ENCODE measurements at places on chromosomes 12 and 14.

DNA sequence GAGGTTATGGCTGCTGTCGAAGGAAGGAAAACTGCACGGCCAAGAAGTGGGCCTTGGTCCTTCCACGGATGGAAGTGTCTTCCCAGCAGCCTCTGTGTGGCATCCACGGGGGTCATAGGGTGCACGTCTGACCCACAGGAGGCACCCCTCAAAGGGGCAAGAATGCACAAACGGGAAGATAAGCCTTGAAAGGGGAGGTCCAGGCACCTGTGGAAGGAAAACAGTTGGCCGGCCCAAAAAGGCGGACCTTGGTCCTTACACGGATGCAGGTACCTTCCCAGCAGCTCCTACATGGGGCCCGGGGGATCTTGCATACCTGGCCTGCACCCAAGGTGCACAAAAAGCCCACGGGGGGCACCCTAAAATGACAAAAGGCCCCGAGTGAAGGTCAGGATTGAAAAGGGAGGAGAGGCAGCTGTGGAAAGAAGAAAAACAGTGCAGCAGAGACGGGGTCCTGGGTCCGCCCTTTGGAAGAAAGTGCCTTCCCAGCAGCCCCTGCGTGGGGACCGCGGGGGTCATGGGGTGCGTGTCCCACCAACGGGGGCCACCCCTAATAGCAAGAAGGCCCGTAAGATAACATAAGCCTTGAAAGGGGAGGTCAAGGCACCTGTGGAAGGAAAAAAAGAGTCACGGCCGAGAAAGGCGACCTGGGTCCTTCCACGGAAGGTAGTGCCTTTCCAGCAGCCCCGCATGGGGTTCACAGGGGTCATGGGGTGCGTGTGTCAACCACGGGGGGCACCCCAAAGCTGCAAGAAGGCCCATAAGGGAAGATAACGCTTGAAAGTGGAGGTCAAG lies 276.1 kb downstream of the ALG10 start:
- DNase-seq, result no peak

DNA sequence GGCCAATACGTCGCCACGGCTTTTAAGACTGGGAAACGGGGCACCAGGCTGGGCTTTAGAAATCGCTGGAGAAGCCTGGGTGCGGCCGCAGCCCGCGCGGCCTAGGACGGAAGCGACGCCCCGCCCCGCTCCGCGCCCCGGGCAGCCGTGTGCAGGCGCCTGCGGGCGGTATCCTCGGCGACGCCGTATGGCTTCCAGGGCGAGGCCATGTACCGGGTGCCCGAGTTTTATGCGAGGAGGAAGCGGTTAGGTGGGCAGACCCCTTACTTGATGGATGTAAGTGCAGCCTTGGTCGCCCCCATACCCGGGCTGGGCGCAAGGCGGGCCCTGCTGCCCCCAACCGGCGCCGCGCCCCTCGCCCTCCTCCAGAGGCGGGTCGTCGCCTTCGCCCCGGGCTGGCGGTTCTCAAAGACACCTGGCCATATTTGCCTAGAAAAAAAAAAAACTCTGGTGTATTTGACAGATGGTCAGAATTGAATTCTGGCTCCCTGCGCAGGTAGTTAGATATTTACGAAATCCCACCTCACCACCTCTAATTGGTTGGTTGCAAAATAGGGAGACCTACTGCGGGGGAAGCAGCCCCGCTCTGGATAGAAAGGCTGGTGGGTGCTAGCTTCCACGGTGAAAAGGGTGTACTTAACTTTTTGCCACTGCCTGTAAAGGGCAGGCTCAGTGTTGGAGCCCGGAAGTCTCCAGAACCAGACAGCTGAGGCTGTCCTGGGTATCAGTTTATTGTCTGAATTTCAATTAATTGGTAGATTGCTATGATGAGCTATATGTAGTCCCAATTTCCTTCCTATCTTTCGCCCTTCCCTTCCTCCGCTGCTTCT lies at the start of gene PPP1R36:
TSS of gene PPP1R36 (plus strand) at position 171 of the 830 bp plus-strand sequence. CDS start at position 208, 37 bp downstream.
- DNase-seq, result no peak

DNA sequence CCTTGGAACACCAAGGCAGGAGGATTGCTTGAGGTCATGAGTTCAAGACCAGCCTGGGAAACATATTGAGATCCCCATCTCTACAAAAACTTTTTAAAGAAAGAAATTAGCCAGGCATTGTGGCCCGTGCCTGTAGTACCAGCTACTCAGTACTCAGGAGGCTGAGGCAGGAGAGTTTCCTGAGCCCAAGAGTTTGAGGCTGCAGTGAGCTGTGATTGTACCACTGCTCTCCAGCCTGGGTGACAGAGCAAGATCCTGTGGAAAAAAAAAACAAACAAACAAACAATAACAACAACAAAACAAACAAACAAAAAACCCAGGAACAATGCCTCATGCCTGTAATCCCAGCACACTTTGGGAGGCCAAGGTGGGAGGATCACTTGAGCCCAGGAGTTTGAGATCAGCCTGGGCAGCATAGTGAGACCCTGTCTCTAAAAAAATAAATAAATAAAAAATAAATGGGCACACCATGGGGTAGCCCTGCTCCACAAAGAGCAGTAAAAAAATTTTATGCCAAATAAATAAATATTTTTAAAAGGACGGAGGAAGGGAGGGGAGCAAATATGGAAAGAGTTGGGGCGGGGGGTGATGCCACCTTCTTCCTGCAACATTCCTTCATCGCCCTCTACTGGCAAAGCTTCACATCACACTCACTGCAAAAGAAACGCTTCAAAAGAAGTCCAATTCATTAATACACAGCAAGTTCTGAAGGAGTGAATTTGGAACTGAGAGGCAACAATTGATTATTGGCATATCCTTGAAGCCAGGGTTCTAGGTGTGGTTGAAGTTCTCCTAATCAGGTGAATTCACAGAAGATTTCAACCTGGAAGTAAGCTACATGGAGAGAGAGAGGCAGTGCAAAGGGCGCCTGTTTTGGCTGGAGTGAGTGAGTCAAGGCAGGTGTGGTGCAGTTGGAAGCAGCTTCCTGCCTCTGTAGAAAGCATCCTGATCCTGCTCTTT lies 8.8 kb upstream of the GNPTAB start:
- DNase-seq, result peak; percentile 78

- peak; percentile 66 for DNase-seq
Observed at GRCh38 chr12:51823875-51824565, 24.5 kb downstream of the FIGNL2 start.

DNA sequence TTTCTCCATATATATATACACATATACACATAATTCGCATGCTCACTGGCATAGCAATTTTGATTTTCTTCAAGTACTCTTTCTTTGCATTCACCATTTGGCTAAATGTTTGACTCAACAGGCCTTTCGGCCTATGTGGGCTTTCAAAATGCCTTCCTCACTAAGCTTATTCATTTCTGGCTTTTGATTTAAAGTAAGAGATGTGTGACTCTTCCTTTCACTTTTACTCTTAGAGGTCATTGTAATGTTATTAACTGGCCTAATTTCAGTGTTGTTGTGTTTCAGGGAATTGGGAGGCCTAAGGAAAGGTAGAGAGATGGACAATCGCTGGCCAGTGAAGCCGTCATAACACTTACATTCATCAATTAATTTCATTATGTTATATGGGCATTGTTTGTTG lies 14.5 kb upstream of the KLRD1 start:
- DNase-seq, result no peak

- peak; percentile 84 for DNase-seq
Observed at GRCh38 chr14:35406506-35407305, 2.2 kb upstream of the NFKBIA start.

DNA sequence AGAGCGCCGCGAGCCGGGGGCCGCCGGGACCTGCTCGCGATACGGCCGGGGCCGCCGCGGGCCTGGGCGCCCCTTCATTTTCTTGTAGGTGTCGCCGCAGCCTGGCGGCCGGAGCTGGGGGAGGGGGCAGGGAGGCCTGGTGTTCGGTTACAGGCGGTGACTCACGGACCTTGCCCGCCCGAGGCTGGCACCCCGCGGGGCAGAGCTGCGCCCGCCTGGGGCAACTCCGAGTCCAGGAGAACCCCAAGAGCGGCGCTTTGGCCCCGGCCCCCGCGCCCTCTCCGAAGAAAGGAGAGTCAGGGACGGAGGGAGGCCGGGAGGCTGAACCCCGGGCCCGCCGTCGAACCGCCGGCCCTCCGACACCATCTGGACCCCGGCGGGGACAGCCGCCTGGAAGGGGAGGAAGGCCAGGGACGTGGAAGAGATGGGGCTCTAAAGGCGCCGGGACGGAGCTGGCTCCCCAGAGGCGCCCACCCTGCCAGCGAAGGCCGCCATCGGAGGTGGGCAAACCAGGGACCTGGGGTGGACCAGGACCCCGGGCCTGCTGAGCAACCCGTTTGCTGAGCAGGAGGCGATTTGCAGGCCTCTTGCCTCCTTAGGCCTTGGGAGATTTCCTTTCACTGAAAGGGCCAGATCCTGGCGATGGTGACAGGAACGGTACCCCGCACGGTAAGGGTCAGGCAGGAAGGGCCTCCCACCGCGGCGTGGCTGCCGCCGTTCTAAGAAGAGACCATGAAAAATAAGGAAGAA lies 843 bp upstream of the NUAK1 start:
- DNase-seq, result no peak

DNA sequence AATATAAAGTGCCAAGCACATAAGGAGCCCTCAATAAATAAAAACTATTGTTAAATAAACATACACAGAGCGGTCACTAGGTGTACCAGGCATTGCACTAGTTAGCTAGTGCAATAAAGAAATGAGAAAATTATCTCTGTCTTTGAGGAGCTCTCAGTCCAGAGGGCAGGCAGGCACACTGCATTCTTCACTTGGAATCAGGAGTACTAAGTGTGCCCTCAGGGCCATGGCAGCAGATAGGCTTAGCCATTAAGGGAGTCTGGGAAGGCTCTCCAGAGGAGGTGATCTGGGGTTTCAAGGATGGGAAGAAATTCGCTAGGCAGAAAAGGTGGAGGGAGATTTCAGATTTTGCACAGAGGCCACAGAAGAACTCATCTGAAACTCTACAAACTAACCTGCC lies 9.1 kb downstream of the ABCD4 start:
- no peak for DNase-seq

- DNase-seq, result no peak
Observed at GRCh38 chr14:54901380-54902142, 1.1 kb downstream of the GCH1 start.

DNA sequence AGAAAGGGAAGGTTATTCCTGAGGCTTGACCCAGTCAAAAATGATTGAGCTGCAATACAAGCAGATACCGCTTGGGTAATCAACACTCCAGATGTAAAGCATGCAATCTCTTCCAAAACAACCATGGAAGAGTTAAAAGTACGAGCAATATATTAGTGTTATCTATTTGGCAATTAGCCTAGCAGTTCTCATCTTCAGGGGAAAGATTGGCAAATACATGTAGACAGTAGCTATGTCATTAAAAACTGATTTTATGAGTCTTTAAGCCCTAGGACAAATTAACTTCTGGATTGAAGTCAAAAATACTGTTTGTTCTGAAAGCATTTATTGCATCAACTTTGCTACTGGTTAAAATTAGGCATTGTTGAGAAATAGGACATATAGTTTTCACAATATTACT lies 9.3 kb upstream of the GYS2 start:
- DNase-seq, result peak; percentile 29

DNA sequence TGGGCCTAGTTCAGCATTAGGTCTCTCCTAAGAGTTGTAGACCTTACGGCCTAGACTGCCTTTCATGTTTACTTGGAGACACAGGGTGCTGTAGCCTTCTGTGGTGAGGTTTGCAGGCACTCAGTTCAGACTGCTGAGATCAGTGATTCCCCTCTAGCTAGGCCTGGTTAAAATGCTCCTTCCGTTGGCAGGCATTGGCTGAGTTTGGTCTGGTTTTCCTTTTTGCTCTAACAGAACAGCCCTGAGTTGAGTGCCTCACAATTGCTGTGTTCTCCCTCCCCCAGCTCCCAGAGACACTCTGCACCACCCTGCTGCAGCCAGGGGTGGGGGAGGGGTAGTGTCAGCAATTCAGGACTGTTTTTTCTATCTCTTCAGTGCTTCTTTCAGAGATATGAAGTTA lies 178.9 kb upstream of the DYRK2 start:
- DNase-seq, result no peak

GRCh38 chr14:38994731-38995130 lies 108.3 kb downstream of the SEC23A start:
- DNase-seq, result no peak

GRCh38 chr12:26443309-26443708 lies 247.9 kb downstream of the SSPN start:
- no peak for DNase-seq

DNA sequence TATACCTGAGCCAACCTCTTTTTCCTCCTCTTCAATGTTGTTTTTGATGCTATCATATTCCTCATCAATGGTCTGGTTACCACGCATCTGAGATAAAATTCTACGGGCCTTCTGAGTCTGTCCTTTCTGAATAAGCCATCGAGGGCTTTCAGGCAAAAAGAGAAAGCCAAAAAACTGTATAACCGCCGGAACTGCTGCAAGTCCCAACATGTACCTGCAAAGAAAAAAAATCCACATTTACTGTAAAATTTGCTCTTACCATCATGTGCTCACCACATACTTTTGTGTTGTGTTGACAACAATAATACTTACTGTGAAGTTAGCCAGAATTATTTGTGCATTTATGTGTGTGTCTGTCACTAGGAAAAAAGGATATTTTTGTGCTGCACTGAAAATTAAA lies 77.6 kb downstream of the SLC2A13 start:
- DNase-seq, result peak; percentile 57

- DNase-seq, result peak; percentile 52
Observed at GRCh38 chr14:55706893-55707292, 126.9 kb downstream of the KTN1 start.

DNA sequence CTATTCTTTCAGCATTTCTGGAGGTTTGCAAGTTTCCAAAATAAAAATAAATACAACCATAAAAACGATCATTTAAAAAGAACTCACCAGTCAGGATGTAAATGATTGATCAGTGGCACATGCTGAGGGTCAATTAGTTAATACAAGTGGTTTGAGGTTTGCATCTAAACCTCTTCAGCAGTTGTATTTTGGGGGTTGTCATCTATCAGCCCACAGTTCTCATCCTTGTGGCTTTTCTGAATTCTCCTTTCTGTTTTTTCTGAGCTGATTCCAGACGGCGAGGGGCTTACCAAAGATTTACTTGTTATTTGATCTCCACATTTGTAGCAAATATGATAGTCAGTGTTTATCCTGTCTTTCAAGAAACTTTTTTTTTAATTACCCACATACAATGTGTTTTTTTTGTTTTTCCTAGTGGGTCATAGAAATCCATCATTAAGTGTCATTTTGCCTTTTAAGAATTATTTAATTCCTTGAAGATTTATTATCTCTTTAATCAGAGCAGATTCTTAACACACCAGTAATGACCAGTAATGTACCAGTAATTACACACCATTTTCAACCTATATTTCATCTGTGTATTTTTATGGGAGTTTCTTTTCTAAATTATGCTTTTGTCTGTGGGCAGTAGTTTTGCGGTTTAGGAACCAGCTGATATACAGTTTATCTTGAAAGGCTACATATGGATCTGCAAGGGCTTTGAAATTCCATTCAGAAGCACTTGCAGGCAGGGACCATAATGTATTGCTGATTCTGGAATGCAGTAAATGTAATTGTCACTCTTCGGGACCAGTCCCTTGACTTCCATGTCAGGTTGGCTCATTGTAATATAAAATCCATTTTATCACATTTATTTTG lies 56.3 kb upstream of the DAAM1 start:
- no peak for DNase-seq

- no peak for DNase-seq
Observed at GRCh38 chr12:115437061-115437567, 753.1 kb upstream of the TBX3 start.
